ENCODE measurements at places on chromosomes 7 and 10.

DNA sequence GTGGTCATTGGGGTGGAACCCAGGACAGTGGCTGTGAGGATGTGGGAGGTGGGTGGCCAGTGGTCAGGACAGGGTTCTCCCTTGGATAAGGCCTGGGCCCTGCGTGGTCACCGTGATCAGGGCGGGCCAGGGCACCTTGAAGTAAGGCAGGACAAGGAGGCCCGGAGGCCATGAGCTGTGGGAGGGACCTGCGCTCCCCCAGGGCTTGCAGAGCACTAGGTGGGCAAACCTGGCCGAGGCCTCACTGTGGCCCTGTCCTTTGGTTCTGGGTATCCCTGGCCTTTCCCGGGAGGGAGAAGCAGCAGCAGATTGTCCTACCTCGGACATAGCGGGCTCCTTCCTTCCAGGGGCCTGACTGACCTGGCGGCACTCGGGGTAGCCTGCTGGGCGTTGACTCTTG lies 144.8 kb upstream of the RET start:
- no peak for DNase-seq

DNA sequence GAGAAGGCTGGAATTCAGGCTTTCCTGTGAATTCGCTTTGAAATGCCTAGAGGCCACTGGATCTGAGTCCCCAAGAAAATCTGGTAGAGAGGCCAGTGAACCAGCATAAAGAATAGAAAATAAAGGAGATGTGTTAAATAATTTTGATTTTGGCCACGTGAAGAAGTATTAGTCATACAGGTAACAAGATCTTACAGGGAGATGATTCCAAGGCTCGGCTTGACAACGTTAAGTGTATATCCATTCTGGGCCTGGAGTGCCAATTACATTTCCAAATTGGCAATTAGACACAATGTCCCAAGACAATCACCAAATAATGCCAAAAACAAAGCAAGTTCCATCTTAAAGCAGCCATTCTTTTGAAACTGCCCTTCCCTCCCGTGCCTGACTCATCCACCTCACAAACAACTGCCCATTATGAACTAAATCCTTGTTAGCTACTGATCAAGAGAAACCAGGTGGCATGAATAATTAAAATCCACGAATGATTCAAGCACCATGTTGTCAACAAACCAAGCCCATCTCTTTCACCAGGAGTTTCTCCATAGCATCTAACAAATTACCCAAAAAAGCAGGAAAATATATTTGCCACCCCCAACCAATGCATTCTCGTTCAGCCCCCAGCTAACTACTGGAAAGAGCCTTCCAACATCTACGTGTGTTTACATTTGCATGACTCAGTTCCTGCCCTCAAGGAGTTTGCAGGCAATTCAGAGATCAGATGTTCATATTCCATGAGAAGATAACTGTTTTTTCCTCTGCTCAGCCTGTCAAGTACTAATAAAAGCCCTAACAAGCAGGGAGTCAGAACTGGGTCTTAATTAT lies 8.5 kb downstream of the KCNMA1 start:
- DNase-seq, result no peak

GRCh38 chr10:46520941-46521340 lies 35.5 kb downstream of the GPRIN2 start:
- no peak for DNase-seq

DNA sequence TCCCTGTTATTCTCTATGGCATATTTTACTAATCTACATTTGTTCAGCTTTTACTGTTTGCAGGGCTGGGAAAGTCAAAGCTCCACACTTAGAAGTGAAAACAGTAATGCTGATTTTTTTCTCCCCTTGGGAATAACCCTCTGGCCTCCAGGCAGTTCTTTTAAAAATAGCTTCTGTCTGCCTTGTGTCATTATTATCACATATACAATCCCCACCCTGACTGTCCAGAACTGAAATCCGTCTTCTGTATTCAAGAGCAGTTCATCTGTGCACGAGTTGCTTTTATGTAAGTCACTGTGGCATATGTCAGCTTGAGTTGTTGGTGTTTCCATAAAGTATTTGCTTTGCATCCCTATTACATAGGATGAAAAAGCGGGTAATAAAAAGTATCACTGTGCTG lies 1221.1 kb upstream of the CELF2 start:
- no peak for DNase-seq
